Frontal cortex (tissue), 4 donors: ENCODE measurements at places on chromosomes 12 and 14.

GRCh38 chr12:129753586-129753985 is 150.2 kb downstream of the TMEM132D start:
- DNase-seq: no peak

DNA sequence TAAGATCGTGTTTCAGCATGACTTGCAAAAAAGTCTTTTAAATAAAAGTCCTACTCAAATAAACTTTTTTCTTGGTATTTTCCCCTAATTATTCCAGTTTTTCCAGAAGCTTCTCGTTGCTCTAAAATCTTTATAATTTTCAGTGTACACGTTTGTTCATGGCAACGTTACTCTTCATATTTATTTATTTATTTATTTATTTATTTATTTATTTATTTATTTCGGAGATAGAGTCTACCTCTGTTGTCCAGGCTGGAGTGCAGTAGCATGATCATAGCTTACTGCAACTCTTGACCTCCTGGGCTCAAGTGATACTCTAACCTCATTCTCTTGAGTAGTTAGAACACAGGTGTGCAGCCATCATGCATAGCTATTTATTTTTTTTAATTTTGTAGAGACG is 438.3 kb upstream of the MDGA2 start:
- DNase-seq: no peak

- no peak for DNase-seq
Measured at GRCh38 chr12:130504110-130504839, 166.6 kb downstream of the PIWIL1 start.

- DNase-seq: no peak
Measured at GRCh38 chr14:30159374-30159773, 231.7 kb upstream of the PRKD1 start.

- no peak for DNase-seq
Measured at GRCh38 chr12:20696181-20696905, 1.2 kb downstream of the SLCO1C1 start.

DNA sequence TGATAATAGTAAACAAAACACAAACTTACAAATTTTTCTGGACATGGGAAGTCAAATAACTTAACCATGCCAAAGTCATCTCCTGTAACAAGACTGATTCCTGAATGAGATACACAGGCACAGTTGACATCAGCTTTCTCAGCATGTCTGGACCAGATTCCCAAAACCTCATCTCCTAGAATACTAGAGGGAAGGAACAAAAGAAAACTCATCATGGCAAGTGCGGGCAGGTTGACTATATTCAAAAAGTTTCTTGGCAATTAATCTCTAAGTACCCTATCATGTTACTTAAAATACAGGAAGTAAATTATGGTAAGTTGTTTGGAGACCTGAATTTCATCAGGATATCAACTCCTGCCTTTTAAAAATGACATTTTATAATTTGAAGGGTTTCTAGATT is 53.9 kb downstream of the ZC3H14 start:
- no peak for DNase-seq

DNA sequence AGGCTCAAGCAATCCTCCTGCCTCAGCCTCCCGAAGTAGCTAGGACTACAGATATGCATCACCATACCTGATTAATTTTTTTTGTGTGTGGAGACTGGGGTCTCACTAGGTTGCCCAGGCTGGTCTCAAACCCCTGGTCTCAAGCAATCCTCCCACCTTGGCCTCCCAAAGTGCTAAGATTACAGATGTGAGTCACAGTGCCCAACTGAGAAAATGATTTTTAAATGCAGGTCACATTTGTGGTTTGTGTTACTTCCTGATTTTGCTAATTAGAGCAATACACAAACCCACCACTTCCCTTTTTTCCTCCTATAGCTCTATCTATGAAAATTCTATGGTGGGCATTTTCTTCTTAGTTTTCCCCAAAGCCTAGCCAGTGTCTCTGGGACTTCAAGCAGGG is 45.5 kb upstream of the TMEM263 start:
- DNase-seq: no peak

- no peak for DNase-seq
Measured at GRCh38 chr12:98449584-98449983, 65.8 kb upstream of the TMPO start.

GRCh38 chr14:59189091-59189785 is 771 bp downstream of the DAAM1 start:
- DNase-seq: no peak

- peak; percentile 18 for DNase-seq
Measured at GRCh38 chr12:57342207-57342691, 88.6 kb downstream of the R3HDM2 start.

DNA sequence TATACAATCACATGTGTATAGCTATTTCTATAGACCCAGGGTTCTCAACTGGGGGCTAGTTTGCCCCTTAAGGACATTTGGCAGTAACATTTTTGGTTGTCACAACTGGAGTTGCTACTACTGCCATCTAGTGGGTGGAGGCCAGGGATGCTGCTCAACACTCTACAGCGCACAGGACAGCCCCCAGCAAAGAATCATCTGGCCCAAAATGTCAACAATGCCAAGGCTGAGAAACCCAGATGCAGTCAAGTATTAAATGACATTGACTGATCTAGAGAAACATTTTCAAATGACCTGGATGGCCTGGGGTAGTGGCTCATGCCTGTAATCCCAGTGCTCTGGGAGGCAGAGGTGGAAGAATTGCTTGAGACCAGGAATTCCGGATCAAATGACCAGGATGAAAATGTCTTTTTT is 5.8 kb downstream of the WSB2 start:
- no peak for DNase-seq

DNA sequence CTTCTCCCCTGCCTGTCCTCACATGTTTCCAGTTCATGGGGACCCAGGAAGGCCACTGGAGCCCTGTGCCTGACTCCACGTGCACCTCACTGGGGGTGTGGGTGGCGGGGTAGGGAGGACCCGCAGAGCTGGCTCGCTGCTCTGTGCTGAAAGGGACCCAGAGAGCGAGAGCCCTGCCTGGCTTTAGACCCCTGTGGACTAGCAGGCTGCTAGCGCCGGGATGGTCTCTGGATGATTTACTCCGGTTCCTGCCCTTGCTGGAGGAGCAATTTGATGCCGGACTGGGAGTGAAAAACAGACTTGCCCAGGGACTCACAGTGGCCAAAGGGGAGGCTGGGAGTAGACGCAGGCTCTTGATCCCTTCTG is 49.0 kb downstream of the NTF3 start:
- no peak for DNase-seq

DNA sequence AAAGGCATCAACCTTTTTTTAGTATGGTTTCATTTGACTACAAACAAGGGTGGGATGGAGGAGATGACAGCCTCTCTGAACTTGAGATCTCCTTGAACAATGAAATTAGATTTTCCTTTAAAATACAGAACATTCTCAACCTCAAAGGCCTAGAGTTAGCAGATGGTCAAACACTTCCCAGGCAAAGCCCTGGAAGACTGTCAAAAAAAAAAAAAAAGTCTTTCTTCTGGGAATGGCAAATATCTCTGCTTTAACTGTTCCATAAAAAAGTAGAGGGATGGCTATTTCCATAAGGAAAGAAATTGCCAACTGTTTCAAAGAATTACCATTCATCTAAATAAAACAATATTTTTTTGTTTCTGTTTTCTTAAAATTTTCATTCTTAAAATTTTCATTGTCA is 870.8 kb downstream of the GALC start:
- DNase-seq: no peak

DNA sequence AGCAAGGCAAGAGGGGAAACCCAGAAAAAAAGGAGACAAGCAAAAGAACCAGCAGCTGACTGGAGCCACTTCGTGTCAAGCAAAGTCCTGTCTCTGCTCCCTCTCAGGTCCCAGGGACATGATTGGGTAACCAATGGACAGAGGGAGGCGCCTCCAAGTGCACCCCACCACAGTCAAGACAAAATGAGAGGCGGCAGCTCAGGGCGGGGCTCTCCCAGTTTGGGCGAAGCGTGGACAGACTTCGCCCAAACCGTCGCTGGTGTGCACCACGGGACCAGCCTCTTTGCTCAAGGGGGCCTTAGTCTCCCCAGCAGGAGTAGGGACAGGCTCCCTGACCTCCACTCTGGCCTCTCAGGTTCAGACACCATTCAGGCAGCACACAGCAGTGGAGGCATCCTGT is 1.5 kb upstream of the BEGAIN start:
- no peak for DNase-seq

DNA sequence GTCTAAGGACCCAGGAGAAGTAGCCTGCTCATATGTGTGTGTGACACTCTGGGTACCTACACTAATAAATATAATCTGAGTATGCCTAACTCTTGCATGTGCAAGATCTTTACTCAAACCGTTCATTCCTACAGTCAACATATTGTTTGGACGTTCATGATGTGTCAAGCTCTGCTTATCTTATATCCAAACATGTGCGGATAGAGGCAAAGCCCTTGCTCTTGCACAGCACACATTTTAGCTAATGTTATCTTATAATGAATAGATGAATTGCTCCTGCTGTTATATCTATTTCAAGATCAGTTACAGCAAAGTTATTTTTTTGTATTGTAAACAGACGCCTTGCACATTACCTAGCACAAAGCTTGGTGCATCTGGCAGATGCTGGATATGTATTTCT is 228.4 kb upstream of the FLRT2 start:
- no peak for DNase-seq

- DNase-seq: no peak
Measured at GRCh38 chr12:117603316-117604113, 242.1 kb upstream of the NOS1 start.

DNA sequence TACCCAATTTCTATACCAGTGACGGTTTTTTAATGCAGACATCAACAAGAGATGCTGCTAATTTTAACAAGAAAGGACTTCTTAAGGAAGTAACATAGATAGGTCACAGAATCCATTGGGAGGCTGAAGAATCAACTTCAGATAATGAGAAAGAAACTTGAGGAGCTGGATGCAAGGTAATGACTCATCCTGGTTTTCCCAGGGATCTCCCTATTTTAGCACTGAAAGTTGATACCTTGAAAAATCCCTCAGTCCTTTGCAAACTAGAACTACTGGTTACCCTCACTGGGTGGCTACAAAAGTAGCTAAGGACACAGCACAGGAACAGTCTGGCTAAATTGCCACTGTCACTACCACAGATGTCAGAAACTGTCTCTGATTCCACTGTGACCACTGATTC is 561.9 kb downstream of the FLRT2 start:
- no peak for DNase-seq

GRCh38 chr12:28583701-28584261 is 393.5 kb downstream of the CCDC91 start:
- no peak for DNase-seq

DNA sequence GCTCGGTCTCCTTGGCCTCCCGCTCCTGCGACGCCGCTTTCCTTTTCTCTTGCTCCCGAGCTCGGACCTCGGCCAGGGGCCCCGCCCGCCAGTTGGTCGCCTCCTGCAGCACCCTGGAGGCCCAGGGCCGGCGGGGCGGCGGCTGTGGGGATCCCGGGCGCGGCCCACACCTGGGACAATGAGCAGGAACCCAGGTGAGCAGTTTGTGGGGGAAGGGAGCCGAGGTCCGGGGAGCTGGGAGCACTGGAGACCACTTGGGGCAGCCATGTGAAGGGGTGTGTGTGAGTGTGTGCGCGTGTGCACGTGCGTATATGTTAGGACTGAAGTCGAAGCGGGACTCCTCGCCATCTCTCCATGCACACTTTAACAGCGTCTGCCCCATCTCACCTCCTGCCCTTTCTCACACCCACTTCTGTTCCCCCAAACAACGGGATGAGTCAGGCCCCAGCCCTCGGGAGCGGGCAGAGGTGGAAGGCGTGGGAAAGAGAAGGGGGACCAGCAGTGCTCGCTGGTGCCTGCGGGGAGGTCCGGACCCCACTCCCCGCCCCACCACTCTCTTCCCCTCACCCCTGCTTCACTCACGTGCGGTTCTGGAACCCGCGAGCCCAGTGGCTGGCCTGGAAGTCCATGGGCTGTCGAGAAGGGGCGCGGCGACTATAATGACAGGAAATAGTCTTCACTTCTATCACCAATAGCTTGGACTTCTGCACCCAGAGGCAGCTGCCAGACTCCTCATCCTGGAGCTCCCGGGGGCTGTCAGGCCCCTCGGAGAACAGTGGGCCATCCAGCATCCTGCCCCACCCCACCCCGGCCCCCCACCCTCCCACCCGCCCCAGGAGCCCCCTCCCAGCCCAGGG is 450 bp downstream of the DDN start:
- DNase-seq: no peak

DNA sequence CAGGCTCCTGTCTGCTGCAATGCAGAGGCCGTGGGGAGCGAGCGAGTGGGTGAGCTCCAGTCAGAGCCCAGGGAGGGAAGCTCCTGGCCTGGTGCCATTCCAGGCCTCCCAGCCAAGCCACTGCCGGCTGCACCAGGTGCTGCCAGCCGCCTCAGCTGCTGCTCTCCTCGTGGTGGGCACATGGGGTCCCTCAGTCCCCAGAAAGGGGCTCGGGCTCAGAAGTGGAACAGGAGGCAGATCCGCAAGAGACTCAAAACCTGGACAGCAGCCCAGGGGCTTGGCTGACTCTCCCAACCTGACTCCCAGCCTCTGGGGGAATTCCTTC is 2.4 kb downstream of the ABCB9 start:
- DNase-seq: peak; percentile 66

GRCh38 chr14:90454041-90455000 is 57.5 kb downstream of the CALM1 start:
- DNase-seq: peak; percentile 84

- no peak for DNase-seq
Measured at GRCh38 chr12:52657250-52657902, 5.4 kb upstream of the KRT2 start.

DNA sequence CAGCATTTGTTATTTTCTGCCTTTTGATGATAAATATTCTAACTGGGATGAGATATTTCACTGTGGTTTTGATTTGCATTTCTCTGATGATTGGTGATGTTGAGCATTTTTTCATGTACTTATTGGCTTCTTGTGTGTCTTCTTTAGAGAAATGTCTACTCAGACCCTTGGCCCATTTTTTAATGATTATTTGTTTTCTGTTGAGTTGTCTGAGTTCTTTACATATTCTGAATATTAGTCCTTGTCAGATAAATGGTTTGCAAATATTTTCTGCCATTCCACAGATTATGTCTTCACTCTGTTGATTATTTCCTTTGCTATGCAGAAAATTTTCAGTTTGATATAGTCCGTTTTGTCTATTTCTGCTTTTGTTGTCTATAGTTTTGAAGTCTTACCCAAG is 317.0 kb downstream of the CEP128 start:
- no peak for DNase-seq

DNA sequence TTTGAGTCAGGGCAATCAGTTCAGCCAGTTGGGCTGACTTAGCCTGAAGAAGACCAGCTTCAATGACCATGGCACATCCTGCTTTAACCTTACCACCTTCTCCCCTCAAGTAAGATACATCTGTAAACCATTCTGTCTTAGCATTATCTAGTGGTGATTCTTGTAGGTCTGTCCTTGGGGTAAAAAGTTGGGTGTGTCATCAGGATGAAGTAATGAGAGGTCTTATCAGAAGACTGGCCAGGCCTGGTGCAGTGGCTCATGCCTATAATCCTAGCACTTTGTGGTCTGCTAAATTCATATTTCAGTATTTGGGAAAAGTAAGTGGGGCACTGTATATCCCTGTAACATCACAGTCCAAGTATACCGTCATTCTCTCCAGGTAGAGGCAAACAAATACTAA is 19.1 kb downstream of the SINHCAF start:
- no peak for DNase-seq

- no peak for DNase-seq
Measured at GRCh38 chr14:72291908-72292688, 359.9 kb downstream of the RGS6 start.
